ENCODE measurements at places on chromosomes 7 and 10.

DNA sequence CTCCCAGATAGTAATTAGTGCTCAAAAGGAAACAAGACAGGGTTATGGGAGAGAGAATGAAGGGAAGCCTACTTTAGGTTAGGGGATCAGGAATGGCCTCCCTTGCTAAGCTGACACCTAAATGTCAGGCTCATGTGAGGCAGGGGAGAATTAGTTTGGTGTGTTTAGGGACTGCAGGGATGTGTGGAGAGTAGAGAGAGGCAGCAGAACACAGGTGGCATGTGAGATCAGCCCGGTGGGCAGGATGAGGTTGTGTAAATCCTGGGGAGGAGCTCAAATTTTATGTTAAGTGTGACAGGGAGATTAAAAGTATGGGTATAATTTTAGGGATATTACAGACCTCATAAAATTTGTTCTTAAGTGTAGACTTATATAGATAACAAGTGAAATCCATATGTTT lies 56.2 kb upstream of the ZNF438 start:
- no peak for DNase-seq

GRCh38 chr7:130273933-130274255 lies 7.2 kb downstream of the CPA2 start:
- no peak for DNase-seq

- no peak for DNase-seq
These were observed 683.8 kb upstream of the ANKRD30A start for GRCh38 chr10:36441557-36441956.

DNA sequence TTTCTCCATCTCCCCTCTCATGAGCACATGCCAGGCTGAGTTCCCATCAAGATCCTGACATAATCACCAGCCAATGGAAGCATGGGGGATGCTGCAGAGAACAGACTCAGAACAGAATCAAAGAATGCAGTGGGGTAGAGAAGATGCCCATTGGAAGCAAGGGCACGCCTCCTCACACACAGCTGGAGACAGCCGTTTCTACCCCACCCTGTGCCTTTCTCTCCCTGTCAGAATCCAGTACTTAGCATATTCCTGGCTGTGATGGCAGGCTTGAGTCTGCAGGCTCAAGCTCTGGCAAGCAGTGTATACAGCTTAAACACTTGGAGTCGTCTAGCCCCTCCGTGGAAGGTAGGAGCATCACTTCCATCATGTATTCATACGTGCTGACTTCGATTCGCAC lies 867.9 kb downstream of the NRG3 start:
- DNase-seq: no peak

DNA sequence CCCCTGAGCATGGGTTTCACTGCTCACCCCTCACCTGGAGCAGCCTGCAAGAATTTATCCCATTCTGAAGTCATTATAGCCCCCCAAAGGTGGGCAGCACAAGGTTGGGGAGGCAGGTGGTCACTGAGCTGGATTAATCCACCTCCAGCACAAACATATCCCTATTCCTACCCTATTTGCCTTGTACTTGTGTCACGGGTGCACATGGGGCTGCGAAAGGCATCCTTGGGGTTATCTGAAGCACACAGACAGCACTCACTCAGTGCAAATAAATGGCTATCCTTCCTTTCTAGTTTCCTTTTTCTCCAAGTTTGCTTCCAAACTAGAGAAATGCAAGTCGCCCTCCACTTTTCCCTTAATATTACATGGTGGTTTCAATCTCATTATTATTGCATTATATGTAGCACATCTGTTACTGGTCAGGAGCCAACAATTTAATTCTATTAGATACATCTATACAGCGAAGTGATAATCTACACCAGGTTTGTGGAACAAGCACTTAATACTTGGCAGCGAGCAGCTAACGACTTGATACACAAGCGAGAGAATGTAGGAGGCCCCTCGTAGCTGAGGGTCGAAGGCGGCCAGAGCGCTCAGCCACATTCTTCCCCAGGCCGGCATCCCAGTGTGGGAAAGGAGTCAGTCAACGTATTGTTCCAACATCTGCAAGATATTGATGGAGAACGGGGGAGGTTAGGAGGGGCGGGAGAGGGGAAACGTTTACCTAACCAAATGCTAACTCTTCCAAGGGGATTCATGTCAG lies 121.3 kb upstream of the HABP2 start:
- DNase-seq: no peak

- DNase-seq: no peak
These were observed 47.7 kb upstream of the GTF2IRD1 start for GRCh38 chr7:74405899-74406512.

- no peak for DNase-seq
These were observed 1.4 kb downstream of the EPHB4 start for GRCh38 chr7:100825751-100826513.

GRCh38 chr7:79590916-79591623 lies 137.6 kb upstream of the MAGI2 start:
- DNase-seq: no peak

DNA sequence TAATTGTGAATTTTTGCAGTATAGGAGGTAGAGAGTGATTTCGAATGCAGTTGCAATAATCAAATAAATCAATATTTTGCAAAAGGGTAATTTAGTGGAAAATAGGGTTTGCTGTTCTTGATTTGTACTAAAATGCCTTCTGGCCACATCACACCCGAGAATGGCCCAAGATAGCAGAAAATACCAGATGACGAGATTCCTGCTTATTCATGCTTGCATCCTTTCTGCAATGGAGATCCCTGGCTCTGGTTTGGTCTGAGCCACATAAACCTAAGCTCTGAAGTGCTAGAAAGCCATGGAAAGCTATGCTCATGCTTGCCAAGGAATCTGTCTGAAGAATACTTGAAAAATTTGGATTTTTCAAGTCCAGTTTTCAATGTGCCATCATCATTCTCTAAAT lies 634.2 kb upstream of the COBL start:
- no peak for DNase-seq

- DNase-seq: no peak
These were observed 164.3 kb downstream of the ZMYND11 start for GRCh38 chr10:299512-299911.

DNA sequence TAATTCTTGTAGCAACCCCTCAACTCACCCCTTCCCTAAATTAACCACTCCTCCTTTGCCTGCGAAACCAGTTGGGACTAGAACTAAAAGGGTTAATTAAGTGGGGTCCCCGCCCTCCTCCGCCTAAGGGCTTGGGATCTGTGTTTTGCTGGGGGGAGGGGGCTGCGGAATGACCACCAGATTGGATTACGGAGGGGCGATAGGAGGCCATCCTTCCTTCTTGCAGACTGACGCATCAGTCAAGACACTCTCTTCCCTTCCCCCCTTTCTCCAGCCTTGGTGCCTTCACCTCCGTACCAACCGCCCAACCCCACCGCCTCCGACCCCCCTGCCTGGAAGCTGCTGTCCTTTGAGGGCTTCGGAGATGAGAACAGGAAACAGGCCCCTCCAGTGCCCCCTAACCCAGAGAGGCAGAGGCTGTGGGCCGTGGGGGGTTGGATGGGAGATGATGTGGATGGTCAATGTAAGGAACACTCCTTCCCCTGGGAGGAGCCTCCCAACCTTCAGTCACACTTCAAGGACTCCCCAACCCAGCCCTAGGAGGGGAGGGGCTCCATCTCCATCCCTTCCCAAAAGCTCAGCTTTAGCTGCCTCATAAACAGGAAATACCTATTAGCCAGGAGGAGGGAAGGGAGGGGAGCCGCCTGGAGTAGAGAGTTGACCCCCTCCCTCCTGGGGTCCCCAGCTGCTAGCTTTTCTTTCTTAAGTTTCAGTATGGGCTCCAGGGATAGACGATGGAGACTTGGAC lies 997 bp upstream of the LDB1 start:
- no peak for DNase-seq

GRCh38 chr7:123242467-123243092 lies 42.8 kb upstream of the SLC13A1 start:
- DNase-seq: no peak

GRCh38 chr7:131683536-131684125 lies 127.2 kb upstream of the PODXL start:
- no peak for DNase-seq

DNA sequence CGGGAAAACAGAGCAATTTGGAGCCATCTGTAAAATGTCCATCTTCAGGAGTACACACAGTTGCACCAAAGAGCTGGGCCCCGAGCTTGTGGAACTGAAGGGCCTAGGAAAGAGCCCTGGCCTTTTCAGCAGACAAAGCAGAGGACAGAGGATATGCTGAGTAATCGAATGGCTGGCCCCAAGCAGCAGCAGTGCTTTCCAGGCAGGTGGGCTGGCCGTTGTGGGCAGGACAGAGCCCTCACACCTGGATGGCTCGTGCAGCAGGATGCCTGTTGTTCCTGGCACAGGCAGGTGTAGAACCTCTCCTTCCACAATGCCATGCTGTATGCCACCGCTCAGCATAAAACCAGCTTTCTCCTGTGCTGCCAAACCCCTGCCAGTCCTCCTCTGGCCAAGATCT lies 32.5 kb upstream of the TNS3 start:
- DNase-seq: no peak

- no peak for DNase-seq
These were observed 25.6 kb upstream of the CRTAC1 start for GRCh38 chr10:98055841-98056516.

- DNase-seq: no peak
These were observed 48.5 kb upstream of the KCNMA1 start for GRCh38 chr10:77686096-77686495.

- no peak for DNase-seq
These were observed 353.2 kb downstream of the GPAM start for GRCh38 chr10:111830359-111830758.

DNA sequence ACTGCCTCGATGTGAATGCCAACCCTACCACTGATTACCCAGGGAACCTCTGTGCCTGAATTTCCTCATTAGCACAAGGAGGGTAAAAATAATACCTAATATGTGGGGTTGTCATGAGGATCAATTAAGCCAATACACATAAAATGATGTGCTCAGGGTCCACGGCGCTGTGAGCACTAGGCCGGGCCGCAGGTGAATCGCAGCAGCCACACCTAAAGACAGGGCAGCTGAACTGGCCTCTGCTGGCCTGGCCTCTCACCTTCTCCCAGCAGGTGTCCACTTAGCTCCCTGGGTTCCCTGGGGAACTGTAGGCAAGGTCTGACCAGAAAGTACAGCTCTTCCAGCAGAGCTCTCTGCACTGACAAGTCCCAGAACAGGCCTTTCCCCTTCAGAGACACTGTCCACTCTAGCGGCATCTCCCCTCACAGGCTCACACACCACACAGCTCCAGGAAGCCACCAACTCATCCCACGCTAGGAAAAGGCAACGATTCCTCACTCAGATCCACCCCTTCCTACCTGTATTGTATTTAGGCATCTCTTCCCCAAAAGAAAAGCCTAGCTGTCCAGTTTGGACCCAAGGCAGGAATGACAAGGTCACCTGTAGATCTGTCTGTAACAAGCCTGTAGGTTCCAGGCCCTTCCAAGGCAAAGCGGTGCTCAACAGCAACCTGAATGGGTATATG lies 273.1 kb downstream of the USP6NL start:
- DNase-seq: no peak

- DNase-seq: no peak
These were observed 181.2 kb downstream of the MYOF start for GRCh38 chr10:93300981-93301380.

GRCh38 chr10:103627111-103627892 lies 133.8 kb downstream of the NEURL1 start:
- DNase-seq: no peak

- DNase-seq: no peak
These were observed 31.3 kb downstream of the PIP4K2A start for GRCh38 chr10:22683140-22683389.

DNA sequence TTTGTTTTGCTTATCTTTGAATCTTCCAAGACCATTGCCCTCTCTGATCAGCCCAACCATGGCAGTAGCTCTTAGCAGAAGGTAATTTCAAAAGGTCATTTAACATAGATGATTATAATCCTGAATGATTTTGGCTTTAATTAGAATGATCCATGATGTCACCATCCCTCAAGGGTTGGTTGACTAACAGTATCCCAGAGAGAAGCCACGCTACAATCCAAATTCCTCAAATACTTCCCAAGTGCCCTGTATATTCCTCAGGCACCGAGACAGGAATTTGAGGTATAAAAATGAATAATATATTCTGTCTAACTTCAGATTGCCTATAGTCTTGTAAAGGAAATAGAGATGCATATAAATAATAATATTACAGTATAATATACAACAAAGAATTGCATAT lies 42.1 kb upstream of the TMEM196 start:
- DNase-seq: no peak

DNA sequence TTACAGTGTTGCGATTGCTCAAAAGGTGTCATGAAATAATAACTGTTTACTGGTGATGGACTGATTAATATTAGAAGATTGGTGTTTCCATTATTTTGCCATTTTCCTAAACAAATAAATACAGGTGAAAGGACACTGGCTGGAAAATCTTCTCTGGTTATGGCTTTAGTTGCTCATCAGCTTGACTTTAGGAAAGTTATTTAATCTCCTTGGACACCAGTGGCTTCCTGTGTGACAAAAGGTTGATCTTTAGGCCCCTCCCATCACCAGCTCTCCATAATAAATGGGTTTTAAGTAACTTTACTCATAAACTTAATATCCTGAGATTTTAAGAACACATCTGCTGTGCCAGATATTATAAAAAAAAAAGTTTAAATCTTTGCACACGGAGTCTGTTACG lies 737 bp downstream of the CABCOCO1 start:
- DNase-seq: no peak

DNA sequence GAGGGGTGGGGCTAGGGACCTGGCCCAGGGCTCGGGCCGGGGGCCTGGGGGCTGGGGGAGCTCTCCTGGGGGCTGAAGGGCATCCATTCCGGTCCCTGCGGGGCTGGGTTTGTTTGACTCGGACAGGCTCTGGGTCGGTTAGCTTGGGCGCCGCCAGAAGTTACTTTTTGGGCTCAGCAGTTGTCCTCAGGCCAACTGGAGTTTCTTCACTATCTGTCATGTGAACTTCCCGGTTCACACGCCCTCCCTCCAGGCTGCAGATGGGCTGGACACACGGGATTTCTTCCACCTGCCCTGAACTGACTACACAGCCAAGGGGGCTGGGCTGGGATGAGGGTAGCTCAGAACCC lies 3.8 kb downstream of the SLC4A2 start:
- DNase-seq: no peak

- DNase-seq: no peak
These were observed 9.4 kb downstream of the KIF20B start for GRCh38 chr10:89710753-89711152.

- no peak for DNase-seq
These were observed 79.7 kb upstream of the FERD3L start for GRCh38 chr7:19224951-19225350.

- DNase-seq: no peak
These were observed 178.1 kb downstream of the TMEM178B start for GRCh38 chr7:141251957-141252356.

All from omental fat pad (tissue), 4 donors.